ENCODE measurements at places on chromosomes 5 and 9. TPM values are rescaled to one million over a fixed set of nuclear protein-coding genes. Genes with fewer than 3 reads are reported as not detected.

- DNase-seq = no peak
Measured at GRCh38 chr5:88550736-88551135, 282.1 kb upstream of the TMEM161B start.

The PCDHGA3 gene
- total RNA-seq = 2.8 TPM

The PCDHA11 gene
- total RNA-seq = not detected

The CXCL14 gene
- 2.3 TPM for total RNA-seq
